ENCODE measurements at places on chromosomes 6 and 20.
A peak's percentile ranks its signal among the peaks of the same experiment; 100 is the strongest.

DNA sequence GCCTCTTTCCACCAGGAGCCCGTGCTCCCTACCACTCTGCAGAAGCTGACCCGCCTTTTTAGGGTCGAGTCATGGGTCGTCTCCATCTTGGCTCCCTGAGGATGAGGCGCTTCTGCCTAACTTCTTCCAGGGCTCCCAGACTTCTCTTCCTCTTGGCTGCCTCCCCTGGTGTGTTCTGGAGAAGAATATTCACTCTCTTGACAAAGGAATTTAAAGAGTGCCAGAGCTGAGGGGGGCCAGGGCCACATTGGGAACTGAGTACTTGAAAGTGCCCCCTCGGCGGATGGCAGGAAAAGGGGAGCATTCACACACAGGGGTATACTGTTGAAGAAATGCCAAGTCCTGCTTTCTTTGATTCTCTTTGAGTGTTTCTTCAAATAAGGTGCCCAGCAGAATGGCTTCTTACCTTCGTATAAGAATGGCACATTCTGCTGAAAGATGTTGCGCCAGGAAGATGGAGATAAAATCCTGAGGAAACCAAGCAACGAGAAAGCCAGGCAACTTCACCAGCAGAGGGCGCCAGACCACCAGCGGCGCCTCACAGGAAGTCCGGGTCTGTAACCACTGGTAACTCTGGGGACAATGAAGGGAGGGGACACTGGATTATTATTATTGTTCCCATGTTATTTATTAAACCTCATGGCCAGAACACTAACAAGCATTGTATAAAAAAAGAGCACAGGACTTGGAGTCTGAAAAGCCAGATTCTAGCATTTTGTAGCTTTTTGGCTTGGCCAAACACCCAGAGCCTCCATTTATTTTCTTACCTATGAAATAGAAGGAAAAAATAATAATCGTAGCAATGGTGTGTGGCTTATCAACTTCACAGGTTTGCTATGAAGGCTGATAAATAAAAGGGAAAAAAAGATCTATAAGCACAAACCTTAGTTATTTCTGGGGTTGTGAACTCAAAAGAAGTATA lies 176.7 kb downstream of the HACE1 start:
- peak; percentile 73 for DNase-seq

DNA sequence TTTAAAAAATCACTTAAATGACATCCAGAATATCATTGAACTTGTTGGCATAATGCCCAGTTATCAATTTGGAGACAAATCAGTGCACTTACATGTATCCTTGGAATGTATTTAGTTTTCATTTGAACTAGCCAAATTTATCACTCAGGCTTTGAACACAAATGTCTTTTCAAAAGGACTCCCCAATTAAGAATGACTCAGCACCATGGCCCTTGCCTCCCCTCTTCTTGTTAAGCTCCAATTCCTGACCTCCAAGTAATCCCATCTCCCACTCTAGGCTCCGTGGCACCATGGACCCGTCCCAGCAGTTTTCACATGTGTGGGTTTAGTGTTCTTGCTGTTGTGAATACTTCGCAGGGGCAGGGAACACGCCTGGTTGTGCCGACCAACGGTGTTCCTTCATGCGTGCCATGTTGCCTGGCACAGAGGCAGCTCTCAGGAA lies 2.7 kb downstream of the AKAP12 start:
- no peak for DNase-seq

GRCh38 chr6:81979767-81980166 lies 227.3 kb upstream of the TENT5A start:
- no peak for DNase-seq

DNA sequence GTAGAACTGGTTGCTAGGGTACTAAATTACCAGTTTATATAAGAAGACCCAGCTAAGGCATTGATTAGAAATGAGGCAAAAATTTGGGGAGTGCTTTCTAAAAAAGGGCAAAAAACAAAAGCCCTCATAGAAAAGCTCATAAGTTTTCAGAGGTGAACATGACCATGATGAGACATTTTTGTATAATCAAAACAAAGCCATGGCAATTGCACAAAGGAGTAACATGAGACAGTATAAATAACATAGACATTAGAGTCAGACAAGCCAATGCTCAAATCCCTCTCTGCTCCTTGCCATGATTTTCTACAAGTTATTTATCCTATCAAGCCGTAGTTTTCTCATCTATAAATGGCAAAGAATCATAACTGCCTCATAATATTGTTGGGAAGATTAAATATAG lies 112.2 kb upstream of the ADTRP start:
- no peak for DNase-seq

DNA sequence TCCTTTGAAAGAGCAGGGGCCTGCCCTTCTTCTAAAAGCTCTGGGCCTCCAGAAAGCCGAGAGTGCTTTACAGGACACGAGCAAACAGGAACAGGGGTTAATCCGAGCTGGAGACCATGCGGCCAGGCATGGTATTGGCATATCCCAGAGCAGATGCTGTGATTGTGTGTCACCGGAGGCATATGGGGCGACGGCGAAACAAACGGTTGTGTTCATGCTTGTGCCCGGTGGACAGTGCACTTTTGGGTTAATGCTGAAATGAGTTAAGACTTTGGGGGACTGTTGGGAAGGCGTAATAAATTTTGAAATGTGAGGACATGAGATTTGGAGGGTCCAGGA lies 1088.7 kb upstream of the DEFB115 start:
- DNase-seq, result no peak

GRCh38 chr6:31870385-31870921 lies 7.8 kb upstream of the NEU1 start:
- no peak for DNase-seq

- peak; percentile 65 for DNase-seq
These were observed 644 bp downstream of the RBL1 start for GRCh38 chr20:37095108-37095598.

GRCh38 chr6:89786970-89787369 lies 32.6 kb downstream of the MDN1 start:
- no peak for DNase-seq

DNA sequence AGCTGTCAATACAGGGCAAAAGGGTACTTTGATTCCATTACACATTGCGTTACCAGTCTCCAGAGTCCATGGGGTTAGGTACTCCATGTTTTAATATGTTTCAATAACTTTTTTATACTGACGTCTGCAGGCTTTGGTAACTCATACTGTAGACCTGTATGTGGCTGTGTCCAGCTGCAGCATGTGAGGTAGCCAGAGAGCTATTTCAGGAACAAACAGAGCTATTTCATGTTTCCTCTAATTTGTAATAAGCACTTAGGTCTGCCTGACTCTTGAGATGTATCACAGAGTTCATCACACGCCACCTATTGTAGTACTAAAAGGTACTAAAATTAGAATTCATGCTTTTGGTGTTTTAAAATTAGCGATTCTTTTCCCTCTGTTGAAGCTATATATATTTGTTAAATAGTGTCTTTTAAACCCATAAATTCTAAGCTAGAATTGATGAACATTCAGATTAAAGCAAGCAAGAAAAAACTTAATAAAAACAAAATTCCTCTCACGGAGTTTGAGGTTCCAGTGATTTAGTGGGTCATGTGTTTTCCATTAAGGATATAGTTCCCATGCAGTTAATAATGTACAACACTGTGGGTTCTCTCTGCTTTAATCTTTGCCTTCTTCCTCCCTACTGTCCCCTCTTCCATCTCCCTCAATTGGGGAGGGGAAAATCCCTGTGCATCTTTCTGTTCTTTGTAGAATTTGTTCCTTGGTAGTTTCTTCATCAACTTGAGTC lies 37.0 kb downstream of the FOXO3 start:
- DNase-seq, result no peak

DNA sequence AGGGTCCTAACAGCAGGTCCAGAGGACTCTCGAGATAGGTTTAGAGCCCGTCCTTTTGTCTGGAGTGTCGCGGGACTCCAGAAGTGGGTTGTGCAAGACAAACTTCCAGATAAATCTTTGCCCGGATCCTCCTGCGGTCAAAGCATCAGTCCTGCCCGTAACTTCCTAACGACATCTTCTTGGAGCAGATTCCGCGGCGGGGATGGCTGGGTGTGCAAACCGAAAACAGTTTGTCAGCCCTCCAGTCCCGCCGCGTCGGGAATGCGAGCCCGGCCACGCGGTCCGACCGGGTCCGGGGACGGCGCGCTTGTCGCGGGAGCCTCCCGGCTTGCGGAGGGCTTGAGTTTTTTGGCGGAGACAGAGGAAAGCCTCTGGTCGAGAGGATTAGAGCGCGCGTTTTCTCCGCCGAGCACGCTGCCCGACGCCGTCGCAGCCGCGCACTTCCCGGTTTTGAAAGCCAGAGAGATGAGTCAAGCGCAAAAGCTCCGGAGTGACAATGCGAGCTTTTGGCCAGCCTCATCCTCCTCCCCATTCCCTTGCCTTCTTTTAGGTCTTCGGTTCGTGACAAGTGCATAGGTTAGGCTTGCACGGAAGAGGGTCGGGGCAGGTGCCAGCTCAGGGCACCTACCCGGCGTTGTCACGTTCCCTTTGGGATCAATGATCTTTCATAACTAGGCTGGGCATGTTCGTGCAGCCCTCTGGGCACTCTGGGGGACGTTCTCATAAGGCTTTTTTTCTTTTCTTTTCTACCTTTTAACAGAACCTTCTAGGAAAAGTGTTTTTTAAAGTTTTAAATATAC lies 91.3 kb upstream of the PRDM1 start:
- DNase-seq, result peak; percentile 47

- peak; percentile 16 for DNase-seq
These were observed 38.7 kb downstream of the ZBTB2 start for GRCh38 chr6:151352410-151353396.

- no peak for DNase-seq
These were observed 9.2 kb downstream of the OR2A4 start for GRCh38 chr6:131692031-131692430.

DNA sequence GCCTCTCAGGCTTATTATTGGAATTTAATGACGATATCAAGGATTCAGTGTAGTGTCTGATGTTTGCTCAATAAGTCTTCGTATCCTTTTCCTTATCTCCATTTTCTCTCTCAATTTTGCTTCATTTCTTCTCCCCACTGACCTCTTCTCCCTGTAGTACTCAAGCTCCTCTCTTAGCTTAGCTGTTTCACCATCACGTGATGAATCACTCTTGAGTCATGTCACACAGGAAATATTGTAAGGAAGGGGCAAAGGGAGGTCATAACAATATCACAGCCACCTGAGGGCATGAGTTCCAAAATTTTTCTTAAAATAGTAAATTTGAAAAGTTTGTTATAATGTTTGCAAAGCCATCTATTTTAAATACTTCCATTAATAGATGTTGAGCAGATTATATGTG lies 392.2 kb upstream of the MARCKS start:
- no peak for DNase-seq

DNA sequence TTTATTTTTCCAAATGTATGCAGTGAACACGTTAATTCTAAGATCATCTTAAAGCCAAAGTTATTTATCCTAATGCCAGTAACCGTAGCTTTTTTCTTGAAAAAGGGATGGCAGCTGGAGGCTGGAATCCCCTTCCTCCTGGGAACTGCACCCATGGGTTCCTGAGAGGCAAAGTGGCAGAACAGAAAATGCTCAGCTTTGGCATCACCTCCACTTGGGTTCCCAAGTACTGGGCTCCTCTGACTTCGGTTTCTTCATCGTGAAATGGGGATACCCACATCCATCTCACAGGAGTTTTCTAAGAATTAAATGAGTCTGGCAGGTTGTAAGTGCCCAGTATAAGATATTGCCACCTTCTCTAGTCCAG lies 6.2 kb upstream of the DDX43 start:
- DNase-seq, result no peak

DNA sequence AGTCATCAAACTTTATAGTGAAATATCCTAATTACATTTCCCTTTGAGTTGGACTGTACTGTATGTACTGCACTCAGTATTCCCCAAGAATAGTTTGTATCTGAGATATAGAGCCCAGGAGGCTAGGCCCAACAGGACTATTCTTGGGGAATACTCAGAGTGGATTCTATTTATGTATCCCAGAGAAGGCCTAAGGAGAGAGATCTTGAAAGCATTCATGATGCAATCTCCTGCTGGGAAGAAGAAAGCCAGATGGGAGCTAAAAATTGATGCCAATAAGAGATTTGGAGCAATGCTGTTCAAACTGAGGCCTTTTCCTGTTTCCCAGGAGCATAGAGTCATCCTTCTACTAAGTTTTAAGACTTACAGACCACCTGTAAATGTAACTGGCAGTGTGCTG lies 452.1 kb upstream of the PLCB4 start:
- no peak for DNase-seq

- DNase-seq, result no peak
These were observed 228.7 kb downstream of the GJA1 start for GRCh38 chr6:121664158-121664557.

Measured in CD4-positive, alpha-beta T cell treated with Interleukin-10 for 1 hour (primary cell).